ENCODE measurements at places on chromosomes 7 and 10.

DNA sequence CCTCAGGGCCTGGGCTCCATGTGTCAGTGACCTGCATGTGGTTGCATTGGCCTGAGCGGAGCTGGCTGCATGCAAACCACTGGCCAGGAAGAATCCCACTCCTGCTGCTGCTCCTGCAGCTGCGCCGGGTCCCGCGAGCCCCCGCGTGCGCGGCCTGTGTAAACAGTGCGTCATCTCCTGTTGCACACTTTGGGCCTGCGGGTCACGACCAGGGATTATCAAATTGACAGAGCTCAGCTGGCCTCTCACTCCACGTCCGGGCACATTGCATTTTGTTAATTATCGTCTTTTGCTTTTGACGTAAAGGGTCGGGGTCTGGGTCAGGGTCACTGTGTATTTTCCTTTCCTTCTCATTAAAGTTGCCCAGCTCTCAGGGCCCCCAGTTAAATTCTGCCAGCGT, 132.6 kb downstream of the RGS10 start:
- no peak for DNase-seq

DNA sequence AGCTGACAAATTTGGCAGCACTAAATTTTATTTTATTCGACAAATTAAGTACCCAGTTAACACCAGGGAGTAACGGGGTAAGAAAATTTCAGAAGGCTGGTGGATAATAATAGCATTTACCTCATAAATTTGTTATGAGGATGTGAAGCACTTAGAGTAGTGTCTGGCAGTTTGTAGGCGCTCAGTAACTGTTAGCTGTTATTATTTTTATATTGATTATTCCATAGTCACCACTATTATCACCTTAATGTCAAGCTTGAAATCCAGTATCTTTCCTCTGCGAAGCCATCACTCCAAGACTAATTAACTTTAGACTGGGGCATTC, 563 bp upstream of the COA1 start:
- no peak for DNase-seq

DNA sequence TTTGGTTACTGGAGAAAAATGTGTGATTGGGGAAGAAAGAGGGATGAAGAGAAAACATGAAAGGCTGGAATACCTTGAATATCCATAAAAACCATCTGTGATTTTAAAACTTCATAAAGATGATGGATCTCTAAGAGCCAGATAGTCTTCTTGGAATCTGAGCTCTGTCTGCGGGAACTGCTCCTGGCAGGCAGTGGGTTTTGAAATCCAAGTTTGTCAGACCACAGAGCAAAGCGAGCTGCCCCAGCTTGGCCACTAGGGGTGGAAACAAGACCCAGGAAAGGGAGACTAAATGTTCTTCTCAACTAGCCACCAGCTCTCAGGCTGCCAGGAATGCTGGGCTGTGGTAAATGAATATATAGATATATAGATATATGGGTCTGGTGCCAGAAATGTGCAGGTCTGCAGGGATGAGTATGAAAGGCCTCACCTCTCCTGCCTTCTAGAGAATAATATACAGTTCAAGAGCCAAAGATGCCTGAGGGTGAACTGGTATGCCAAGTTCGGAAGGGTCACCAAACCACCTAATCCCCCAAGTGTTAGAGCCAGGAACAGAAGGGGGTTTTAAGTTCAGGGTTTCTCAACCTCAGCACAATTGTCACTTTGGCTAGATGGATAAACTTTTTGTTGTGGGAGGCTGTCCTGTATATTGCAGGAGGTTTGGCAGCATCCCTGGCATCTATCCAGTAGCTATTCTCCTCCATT, 208.8 kb downstream of the KCNMA1 start:
- peak; percentile 38 for DNase-seq

DNA sequence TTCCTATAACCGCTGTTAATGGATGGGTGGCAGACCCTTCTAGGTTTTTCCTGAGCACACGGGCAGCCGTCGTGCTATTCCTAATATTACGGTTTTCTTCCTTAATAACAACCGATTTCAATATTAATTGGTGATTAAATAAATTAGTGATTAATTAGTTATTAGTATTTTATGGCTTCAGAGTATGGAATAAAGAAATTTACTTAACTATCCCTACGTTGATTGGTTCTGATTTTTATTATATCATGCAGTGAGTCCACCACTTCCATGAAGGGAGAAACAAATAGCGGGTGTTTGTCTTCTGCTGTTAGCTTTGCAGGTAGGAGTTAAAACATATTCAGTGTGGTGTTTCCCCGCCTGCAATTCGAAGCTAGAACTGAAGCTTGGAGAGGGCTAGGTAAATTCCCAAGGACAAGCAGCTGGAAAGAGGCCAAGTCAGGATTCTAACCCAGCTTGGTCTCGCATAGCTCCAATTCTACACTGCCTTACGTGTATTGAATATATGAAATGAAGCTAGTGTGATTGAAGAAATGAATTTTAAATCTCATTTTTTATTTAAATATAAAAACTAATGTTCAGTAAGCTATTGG, 928 bp upstream of the CSTF2T start:
- peak; percentile 9 for DNase-seq

DNA sequence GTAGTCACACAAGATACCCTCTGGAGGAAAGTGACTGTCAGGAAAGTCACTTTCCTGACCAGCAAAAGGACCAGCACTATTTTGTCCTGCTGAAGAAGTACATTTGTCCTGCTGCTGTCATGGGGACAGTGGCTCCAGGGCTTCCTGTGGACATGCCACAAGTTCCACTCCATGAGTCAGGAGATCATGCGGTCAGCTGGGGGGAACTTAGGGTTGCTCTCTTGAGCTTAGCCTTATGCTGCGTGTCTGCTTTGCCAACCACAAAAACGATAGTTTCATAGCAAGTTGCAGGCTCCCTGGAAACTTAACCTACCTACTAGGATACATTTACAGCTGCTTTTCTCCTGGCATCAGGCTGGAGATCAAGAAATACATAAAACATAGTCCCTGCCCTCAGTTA, 19.8 kb upstream of the ALOX5 start:
- DNase-seq: peak; percentile 94

DNA sequence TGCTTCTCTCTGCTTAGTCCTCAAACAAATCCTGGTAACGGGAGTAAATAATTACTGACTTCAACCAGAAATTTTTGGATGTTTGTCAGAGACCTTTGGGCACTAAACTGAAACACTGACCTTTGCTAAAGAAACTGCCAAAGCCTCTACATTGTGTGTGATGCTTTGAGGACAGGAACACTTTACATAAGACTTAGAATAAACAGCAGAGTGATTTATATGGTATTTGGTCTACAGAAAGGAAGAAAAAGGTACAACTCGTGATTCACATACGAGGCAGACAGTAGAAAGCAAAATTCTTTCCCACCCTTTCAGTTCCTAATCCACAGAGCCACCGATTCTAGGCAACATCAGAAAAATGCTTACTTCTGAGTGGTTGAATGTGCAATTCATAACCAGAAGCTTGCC, 59.8 kb downstream of the SLC16A12 start:
- no peak for DNase-seq

DNA sequence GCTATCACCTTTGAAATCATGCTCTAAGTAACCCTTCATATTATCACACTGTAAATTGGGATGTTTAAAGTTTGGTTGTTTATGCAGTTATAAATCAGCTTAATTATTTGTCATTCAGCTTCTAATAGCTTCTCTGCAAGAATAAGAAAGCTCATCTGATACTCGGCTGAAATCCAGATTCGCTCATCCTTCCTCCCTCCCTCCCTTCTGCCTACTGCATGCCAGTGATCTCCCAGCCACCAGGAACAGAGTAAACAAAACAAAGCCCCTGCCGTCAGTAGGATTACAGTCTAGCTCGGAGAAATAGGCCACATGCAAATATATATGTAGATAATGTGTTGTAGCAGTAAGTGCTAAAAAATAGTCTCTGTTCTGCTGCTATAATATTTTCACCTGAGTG, 211.8 kb downstream of the NSUN6 start:
- DNase-seq: no peak

GRCh38 chr7:28904578-28905048, 53.5 kb downstream of the TRIL start:
- no peak for DNase-seq

- no peak for DNase-seq
Observed at GRCh38 chr10:104895981-104896380, 254.9 kb downstream of the SORCS3 start.

GRCh38 chr7:73649576-73649975, 18.1 kb upstream of the VPS37D start:
- DNase-seq: no peak

- DNase-seq: no peak
Observed at GRCh38 chr7:158430308-158431034, 157.2 kb downstream of the PTPRN2 start.

Data from suppressor macrophage treated with lipopolysaccharide for 1 hour (primary cell).